ENCODE measurements at places on chromosomes 12 and 14. TPM values are rescaled to one million over a fixed set of nuclear protein-coding genes. Genes with fewer than 3 reads are reported as not detected.

SIRT4 gene
- 4.6 TPM for total RNA-seq

GLT1D1 gene
- 1.5 TPM for total RNA-seq

BATF gene
- total RNA-seq = 1.8 TPM

DNA sequence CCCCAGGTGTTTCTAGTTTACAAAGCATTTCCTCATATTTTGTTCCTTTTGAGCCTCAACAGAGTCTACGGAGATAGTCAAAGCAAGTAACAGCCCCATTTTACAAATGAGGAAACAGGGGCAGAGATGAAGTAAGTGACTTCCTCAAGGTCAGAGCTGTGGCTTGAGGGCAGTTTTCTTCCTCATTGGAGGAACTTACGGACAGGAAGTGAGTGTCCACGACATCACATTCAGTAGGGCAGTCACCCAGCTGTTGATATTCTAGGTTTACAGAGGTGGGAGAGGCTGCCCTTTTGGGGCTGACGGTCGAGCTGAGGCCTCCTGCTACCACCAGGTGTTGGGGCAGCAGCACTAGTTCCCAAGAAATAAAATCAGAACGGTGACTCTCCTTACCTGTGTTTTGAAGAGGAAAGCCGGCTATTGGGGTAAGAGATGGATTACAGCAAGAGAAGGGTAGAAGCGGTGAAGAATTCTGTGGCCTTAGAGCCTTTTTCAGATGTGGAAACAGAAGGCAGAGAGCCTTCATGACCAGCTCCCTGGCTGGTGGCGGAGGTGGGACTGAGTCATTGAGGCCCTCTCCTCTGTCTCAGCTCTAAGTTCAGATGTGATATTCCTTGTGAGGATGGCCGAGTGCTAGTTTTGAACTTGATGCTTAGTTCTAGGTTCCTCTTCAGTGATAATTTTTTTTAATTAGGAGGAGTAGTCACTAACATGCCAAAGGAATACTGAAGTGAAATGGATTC is 41.7 kb downstream of the SUSD6 start:
- no peak for DNase-seq

- no peak for DNase-seq
These were observed 2.7 kb downstream of the TGFB3 start for GRCh38 chr14:75979071-75979571.

DNA sequence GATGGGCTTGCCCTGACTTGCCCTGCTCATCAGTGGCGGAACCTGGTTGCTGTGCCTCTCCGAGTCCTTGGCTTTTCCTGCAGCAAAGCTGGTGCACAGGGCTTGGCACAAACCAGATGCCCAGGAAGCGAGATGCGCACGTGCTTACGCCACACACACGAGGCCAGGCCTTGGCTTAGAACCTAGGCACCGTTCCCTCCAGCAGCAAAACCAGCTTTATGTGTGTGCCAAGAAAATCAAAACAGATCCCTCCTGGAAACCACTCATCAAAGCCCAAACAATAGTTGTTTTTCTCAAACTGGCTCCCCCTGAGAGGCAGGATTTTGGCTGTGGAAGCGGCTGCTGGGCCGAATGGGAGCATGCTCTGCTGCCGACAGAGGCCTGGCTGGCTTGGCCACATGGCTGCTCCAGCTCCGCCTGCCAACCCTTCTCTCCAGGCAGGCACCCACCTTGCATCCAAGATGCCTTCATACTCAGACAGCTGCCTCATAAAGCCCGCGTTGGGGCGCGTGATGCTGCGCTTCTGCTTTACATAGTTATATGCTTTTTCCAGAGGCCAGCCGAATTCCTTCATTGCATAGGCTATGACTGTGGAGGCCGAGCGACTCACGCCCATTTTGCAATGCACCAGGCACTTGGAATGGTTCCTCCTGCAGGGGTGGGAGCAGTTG is 58.7 kb downstream of the SSH1 start:
- DNase-seq = no peak

Data from mesothelial cell of epicardium (in vitro differentiated cells).